ENCODE measurements at places on chromosomes 7 and 10. TPM values are rescaled to one million over a fixed set of nuclear protein-coding genes. Genes with fewer than 3 reads are reported as not detected.

Gene SP4
- 43.5 TPM for total RNA-seq

Gene FBXL13
- not detected for total RNA-seq

DNA sequence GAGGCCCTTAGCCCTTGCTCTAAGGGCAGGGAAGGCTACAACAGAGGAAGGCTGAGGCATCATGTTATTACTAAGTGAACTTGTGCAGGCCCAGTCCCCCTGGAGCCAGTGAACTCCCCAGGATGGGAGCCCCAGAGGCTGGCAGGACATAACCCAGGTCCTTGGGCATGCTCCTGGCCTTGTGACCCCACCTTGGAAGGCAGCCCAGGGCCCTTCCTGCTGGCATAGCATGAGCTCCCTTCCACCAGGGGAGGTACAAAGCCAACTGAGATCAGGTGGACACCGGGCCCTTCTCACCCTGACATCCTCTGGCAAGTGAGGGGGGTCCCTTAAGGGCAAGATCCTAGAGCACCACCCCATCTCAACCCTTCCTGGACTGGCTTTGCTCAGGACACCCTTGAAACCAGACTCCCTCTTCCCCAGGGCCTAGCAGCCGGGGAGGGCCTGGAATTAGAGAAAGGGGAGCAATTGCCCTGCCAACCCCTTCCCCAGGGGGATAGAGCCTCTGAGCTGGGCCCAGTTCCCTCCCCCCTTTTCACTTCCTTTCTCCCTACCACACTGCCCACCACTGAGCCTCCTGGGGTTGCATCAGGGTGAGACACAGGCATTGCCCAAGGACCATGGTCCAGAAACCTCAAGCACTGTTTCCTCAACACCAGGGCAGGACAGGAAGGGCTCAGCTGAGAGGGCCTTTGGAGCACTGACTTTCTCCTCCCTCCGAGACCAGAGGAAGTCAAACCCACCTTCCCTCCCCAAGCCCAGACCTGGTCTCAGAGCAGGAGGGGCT lies 1.8 kb upstream of the VSIR start:
- DNase-seq: no peak
- H3K27me3 ChIP-seq: no peaks in the 10 kb centered on the region
- no peak overlapping the region for H3K4me3 ChIP-seq
- peak overlapping the region; percentile 96 for H3K27ac ChIP-seq

DNA sequence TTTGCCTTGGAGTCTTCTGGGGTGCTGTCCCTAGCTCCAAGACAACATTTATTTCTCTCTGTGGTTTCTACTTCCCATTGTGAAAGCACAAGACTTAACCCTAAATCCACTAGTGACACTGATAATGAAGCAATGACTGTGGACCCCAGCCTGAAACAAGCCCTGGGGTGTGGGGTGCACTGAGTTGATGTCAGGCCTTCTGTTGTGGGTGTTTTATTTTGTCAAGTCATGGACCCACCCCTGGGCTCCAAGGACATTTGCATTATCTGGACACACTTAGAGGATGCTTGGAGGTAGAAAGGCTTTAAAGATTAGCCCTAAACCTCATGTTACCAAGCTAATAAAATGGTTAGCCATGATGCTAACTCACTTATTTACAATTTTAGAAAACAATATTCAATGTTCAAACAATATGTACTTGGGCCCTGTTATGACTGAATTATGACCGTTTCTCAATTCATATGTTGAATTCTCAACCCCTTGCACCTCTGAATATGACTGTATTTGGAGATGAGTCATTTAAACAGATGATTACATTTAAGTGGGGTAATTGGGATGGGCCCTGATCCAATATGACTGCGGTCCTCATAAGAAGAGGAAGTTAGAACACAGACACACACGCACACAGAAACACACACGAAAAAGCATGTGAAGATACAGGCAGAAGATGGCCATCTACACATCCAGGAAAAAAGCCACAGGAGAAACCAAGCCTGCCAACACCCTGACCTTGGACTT lies 137.2 kb upstream of the IGFBP3 start:
- H3K27me3 ChIP-seq: no peaks in the 10 kb centered on the region
- H3K4me1 ChIP-seq: no peaks in the 10 kb centered on the region
- no peak overlapping the region for H3K27ac ChIP-seq

DNA sequence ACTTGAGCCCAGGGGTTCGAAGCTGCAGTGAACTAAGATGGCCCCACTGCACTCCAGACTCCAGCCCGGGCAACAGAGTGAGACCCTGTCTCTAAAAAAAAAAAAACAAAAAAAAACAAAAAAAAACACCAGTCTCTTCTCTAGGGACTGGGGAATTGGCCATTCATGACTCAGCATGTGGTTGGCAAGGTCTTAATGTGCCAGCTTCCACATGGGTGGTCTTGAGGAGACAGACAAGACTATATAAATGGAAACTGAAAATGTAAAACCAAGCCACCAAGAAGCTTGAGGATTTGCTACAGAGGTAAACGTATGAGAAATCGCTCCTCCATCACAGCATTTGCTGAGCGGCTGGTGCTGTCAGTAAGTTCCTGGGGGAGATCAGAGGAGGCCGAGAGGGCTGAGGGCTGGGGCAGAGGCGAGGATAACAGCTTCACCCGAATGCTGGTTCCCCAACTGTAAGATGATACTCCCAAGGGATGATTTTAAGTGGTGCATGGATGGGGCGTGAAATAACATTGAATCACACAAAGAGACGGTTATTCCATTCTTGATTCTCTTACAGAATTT lies 128.7 kb downstream of the C10orf105 start:
- H3K27me3 ChIP-seq: no peaks in the 10 kb centered on the region
- no peaks in the 10 kb centered on the region for H3K4me1 ChIP-seq
- no peak overlapping the region for H3K4me3 ChIP-seq
- no peak overlapping the region for H3K27ac ChIP-seq

DNA sequence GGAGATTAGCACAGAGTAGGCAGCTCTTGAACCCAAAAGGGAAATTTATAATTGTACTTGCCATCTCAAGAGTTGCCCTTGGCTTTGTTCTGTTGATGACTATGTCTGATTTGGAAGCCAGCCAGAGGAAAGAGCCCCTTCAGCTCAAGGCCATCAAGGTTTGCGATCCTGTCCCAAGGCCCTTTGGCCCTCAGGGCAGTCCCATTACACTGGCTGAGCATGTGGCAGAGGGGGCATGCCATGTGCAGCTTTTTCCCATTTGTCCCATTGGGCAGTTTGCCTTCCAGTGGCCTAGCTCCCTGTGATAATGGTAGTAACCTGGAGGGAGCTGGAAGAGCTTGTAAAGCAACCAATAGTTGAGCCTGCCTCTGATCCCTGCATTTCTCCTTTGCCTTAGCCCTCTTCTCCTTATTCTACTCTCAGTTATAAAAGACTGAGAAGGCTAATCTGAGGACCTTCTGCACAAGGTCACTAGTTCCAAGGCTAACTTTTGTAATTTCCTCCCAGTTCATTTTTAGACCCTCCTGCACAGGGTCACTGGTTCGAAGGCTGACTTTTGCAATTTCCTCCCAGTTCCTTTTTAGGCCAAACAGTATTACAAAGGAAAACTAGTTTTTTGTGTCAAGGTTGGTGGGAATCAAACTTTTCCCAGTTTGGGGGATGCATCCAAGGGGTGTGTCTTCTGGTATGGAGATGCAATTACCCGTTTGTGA lies 31.0 kb upstream of the ARHGAP12 start:
- no peak overlapping the region for H3K27ac ChIP-seq
- H3K4me3 ChIP-seq: no peak overlapping the region
- no peaks in the 10 kb centered on the region for H3K36me3 ChIP-seq
- no peaks in the 10 kb centered on the region for H3K4me1 ChIP-seq
- no peaks in the 10 kb centered on the region for H3K27me3 ChIP-seq
